DND-41 (cell line): ENCODE measurements at places on chromosomes 12 and 14.

DNA sequence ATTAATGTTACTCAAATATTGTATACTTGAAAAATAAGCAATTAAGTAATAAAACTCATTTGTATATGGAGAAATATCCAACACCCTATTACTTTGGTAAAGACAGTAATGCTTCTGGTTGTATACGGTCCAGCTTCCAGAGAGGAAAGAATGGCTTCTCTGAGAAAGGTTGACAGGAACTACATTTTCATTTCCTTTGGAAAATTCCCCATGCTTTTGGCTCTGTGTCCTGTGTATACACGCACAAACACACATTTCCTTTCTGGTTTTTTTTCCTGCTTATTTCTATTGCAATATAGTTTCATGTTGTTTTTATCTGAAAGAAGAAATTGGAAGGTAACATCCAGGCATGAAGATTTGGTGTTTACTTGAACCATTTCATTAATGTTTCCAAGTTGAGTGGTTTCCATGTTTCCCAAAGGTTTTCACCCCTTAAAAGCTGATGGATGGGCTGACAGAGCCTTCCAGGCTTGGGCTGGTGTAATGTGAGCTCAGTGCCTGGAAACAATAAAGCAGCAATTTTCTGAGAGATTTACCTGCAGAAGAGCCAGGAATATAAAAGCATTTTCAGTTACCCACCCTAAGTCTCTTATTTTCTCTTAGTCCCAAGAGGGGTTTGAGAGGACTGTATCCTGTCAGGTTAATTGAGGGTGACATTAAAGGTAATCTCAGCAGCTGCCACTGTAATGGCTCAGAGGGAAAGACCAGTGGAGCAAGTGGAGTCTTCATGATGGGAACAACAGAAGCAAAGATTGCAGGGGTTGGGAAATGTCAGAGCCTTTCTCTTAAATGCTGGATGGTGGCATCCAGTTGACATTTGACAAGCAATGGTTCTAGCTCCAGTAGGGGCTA, 33.4 kb upstream of the TMTC1 start:
- DNase-seq, result no peak

DNA sequence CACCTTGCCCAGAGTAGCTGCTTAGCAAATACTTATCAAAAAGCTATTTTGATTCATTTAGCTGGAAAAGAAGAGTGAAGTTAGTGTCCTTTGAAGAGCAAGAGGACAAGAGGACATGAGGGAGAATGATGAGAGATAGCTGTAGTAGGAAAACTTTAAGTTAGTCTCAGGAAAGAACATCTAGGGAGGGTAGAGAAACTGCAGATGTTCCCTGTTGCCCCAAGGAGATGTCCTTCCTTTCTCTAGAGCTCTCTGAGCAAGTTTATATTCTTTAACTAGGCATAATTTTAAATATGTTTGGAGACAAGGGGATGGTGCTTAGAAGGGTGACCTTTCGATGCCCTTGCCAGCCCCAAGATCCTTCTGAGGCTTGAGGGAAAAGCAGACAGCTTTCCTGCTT, 529.1 kb upstream of the TBX3 start:
- DNase-seq, result no peak

DNA sequence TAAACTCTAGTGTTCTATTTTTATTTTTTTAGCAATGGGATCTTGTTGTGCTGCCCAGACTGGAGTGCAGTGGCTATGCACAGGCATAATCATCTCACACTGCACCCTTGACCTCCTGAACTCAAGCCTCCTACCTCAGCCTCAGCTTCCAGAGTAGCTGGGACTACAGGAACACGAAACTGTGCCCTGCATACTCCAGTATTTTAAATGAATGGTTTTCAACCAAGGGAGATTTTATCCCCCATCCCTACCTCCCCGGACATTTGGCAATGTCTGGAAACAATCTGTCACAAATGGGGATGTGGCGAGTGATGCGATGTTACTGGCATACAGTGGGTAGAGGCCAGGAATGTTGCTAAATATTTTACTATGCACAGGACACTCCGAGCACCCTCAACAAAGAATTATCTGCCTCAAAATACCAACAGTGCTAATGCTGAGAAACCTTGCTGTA, 2.1 kb downstream of the CBX5 start:
- no peak for DNase-seq

DNA sequence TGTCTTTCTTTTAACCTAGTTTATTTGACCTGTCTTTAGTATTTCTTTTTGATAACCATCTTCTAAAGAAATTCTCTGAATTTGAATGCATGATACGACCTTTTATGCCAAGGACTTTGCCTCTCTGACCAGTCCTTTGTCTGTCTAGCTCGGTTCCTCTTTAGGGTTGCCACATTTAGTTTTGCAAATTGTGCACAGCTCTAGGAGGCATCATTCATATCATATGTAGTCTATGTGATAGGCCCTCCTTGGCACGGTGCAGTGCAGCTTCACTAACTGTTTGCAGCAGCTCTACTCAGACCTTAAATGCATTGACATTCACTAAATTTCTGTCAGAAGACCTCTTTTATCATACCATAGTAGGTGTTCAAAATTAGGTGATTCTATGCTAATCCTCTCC, 75.6 kb downstream of the USP15 start:
- DNase-seq, result no peak

DNA sequence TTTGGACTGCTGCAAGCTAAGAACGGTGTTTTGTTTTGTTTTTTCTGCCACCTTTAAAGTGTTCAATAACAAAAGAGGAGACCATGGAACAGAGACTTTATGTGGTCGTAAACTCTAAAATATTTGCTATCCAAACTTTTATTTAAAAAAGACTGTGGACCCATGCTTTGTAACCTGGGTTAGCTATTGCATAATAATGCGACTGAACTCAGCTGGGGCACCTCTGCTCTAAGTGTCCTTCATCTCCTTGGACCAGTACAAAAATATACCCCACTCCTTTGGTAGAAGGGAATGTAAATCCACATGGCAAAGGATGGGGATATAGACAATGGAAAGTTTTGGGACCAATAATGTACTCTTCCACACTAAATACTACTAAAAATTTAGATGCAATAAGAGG, 65.5 kb downstream of the GPATCH2L start:
- DNase-seq, result no peak

DNA sequence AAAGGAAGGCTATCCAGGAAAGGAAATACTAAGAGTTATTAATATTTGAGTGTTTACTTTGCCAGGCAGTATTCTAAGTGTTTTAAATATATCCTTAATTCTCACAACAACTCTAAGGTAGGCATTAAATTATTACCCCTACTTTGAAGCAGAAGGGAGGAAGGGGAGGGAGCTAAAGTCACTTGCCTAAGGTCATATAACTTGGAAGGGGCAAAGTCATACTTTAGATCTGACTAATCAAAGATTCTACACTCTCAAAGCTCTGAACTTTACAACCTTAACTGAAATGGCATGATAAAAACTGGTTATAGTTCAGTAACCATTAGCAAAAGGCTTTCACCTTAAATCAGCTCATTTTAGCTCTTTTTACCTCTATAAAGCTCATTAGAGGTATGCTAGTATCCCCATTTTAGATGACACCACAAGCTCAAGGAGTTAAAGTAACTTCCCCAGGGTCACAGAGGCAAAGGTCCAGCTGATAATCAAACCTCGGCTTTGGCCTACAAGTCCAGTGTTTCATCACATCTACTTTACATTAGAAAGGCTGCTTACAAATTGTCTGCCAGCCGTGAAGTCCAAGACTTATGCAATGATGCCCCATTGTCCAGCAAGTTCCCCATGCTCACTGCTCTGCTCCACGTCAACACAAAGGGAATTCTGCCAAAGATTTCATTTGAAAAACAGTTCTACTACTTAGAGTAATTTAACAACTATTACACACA, 223.9 kb downstream of the MED13L start:
- no peak for DNase-seq

DNA sequence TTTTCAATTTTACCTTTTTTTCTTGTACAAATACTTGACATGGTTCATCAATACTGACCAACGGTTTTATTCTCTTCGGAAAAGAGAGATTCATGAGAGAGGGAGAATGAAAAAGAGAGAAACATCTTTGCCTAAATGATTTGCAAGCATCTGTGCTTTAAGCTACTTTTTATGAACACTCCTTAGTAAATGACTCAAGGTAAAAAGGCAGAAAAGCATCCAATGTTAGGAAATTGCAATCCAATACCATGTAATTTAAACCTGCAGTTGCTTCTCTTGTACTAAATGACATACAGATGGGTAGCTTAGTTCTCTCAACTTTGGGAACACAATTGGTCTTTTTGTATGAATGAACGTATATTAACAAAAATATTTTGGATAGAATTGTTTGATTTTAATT, 46.1 kb downstream of the MSRB3 start:
- no peak for DNase-seq

DNA sequence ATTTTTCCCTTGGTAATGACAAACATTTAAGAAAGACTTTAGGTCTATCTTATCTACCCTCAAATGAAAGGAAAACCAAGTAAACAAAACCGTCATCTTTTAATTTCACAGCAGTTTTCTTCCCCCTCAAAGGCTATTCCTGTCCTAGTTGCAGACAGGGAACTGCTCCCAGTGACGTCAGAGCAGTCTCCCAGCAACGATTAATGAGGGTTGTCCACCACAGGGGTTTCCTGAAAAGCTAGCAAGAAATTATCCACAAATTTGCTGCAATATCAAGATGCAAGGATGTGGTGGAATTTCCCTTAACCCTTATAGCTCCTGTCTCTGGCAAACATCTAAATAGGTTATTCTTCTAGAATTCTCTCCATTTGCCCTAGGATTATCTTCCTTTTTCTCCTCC, 89.1 kb upstream of the STAC3 start:
- no peak for DNase-seq

DNA sequence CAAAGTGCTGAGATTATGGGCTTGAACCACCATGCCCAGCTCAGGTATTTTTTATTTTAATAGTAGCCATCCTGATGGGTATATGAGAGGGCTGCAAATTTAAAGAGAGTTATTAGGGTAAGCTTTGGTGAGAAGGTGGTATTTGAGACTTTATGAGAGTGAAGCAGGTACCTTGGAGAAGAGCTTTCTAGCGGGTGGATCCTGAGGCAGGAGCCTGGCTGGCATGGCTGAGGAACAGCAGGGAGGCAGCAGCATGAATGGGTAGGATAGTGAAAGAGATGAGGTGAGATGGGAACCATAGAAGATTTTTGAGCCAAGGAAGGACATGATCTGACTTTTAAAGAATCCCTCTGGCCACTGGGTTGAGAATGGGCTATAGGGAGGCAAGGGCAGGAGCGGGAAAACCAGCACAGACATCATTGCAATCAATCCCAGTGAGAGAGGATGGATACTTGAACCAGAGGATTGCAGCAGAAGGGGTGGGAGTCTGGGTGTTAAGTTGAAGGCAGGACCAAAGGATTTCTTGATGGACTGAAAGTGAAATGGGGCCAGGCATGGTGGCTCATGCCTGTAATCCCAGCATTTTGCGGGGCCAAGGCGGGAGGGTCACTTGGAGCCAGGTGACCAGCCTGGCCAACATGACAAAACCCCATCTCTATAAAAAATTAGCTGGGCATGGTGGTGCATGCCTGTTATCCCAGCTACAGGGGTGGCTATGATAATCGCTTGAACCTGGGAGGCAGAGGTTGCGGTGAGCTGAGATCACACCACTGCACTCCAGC, 5.7 kb downstream of the SVOP start:
- DNase-seq, result no peak

- DNase-seq, result no peak
Measured at GRCh38 chr14:20719777-20720176, 25.9 kb upstream of the EDDM3A start.

GRCh38 chr12:98653866-98654493, 8.9 kb downstream of the APAF1 start:
- DNase-seq, result no peak

- DNase-seq, result no peak
Measured at GRCh38 chr12:42426746-42427145, 100.8 kb downstream of the PPHLN1 start.
